Glomerular endothelial cell (primary cell): ENCODE measurements at places on chromosomes 6 and 20.

DNA sequence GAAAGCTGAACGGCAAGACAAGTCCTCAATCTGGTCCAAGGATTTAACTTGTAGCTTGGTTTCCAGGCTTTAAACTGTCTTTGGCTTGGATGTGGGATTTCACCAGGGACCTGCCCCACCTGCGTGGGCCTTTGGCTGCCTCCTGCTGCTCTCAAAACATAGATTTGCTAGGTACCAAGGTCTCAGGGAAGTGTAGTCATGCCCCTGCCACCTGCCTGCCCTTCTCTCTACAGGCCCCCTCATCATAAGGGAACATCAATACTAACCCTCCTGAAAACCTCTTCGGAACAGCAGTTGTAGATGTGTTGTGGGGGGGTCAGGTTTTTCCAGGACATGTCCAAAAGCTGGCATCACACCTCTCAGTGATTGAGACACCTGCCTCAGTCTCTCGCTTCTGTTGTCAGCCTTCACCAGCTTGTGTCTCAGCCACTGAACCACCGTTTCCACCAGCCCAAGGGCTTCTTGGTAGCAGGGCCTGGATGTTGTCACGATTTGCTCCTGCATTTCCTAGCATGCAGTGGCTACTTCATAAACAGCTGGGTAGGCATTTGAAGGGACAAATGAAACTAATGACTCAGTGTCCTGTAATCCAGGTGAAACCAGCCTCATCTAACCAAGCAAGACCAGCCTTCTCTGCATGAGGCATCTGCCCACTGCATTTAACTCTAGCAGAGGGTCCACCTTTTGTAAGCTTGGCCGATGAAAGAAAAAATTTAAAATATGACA lies 141.6 kb upstream of the THBS2 start:
- no peak for DNase-seq

DNA sequence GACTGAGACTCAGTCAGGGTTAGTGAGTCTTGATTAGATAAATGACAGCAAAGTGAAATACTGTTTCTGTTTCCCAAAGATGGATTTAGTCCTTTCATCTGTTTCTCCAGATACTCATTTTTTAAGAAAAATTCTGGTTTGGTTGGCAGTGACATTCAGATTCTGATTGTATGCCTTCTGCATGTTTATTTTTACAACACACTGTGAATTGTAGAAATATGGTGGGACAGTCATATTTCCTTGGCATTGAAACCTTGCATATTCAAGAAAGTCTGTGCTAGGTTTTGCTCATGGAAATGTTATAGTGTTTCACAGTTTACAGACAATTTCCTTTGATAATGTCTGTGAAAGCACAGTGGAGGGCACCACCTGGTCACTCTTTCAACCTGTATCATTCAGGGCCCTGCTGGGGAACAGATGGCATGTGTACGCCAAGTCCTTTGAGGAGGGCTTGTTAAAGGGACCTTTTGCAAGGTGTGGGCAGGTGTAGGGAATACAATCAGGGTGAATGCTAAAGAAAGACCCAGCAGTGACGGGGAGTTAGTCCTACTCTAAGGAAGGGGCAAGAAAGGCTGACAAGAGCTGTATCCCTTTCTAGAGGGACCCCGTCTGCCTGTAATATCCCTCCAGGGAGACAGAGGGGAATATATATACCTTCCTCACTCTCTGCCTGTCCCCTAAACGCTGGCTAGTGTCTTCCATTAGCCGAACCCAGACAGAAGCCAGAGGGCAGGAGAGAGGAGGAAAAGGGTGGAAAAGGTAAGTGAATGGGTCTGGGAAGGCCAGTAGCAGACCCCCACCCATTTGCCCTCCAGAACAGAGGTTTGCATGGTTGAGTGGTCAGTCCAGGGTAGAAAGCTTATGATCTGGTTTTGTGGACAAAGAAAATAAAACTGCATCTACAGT lies 10.2 kb downstream of the PLCB4 start:
- no peak for DNase-seq

- no peak for DNase-seq
Observed at GRCh38 chr6:147642458-147642857, 134.0 kb downstream of the SAMD5 start.

DNA sequence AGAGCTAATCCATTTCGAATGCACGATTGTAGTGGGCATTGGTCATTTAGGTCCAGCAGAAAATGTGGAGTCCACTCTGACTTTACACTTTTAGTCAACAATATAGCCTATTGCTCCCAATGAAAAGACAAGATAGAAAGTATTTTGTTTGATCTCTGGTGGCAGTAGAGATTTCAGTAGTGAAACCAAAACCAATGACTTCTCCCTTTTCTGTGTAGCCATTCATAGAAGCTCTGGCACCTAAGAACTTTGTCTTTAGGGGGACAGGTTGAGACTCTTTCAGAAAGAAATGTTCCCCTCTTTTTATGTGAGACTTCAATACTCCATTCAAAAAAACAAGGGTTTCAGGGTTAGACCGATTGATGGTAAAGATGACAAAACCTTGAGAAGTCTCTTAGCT lies 510.8 kb upstream of the POU3F2 start:
- no peak for DNase-seq

- DNase-seq: no peak
Observed at GRCh38 chr6:101633081-101633480, 239.6 kb downstream of the GRIK2 start.

GRCh38 chr6:66900133-66901083 lies 1193.4 kb upstream of the EYS start:
- no peak for DNase-seq

- no peak for DNase-seq
Observed at GRCh38 chr6:28865401-28866204, 58.2 kb downstream of the TRIM27 start.

DNA sequence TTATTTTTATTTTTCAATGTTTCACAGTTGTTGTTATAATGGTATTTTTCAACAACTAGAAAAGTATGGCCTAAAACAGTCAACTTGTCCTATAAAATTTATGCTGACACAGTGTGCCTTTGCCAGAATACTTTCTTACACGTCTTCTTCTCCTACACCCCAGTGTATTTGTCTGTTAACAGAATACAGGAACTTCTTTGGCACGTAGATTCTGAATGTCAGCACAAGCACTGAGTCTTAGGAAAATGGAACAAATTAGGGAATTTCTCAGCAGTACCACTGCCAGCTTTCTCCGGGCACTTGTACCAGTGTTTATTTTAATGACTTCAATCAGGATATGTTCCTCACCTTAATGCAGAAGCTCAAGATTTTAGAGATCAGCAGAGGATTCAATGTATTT lies 26.7 kb upstream of the AKIRIN2 start:
- no peak for DNase-seq

GRCh38 chr6:90412538-90413369 lies 116.1 kb upstream of the BACH2 start:
- no peak for DNase-seq
